Stimulated activated CD4-positive, alpha-beta T cell treated with anti-CD3 and anti-CD28 coated beads, Interleukin-12 subunit alpha, Interleukin-12 subunit beta, amount 100 ng/mL, for 48 hours (primary cell): ENCODE measurements at places on chromosomes 2 and 18.
A peak's percentile ranks its signal among the peaks of the same experiment; 100 is the strongest.

DNA sequence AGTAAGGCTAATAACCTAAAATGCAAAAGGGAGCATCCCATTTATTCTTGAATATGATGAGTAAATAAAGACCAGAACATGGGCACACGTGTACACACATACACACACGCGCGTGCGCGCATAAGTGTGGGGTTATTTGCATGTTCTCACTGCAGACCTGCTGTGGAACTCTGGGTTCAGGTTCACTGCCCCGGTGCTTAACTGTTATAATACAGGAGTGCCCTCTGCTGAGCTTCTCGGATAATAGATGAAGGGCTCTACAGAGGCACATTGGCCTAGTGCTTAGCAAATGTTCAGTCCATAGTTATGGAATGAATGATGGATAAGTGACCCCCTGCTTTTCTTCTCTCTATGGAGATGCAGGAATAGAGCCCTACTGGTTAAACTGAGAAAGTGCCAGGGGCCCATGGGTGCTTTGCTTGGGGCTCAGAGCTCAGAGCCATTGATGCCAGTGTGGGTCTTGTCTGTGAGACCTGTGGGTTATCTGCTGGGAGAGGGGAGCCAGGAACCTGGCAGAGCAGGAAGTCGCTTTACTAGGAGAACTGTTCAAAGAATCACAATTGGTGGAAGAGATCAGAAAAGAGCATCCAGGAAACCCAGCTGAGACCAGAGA, 3.6 kb upstream of the ARL4C start:
- DNase-seq: peak; percentile 57

DNA sequence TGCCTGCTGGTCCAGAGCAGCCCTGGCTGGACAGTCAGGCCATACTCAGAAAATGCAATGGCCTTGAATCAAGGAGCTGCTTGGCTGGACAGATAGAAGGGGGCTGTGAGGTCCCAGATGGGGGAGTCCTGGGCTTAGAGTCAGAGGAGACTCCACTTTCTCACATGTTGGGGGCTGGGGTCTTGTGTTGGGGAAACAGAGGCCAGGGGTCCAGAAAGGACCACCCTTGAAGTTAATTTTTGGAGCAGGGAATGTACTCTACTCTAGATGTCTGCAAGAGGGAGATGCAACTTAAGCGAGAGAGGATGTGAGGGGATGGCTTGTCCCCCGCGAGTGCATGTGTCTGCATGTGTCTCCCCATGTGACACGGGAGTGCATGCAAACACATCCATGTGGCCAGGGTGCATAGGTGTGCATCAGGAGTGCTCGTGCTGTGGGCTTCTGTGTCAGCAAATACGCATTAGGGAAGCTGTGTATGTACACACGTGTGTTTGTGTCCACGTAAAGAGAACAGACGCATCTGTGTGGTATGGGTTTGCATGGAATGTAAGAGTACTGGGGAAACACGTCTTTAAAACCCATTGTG, 303.2 kb downstream of the MYCN start:
- DNase-seq: no peak

GRCh38 chr2:8306530-8307351, 375.1 kb upstream of the ID2 start:
- DNase-seq: no peak

DNA sequence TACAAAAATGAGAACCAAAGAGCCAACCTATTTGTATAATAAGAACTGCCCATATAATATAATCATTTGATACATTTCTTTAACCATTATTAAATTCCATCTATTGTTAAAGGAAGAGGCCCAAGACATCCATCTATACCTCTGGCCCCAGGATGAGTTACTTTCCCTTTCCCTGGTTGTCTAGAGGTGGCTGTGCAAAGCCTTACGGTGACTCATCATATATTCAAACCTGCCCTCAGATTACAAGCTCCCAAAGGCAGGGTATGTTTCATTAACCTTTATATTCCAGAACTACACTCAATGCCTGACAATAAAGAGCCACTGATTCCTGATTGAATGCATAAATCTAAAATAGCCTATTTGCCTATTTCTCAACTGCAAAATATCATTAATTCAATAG, 105.8 kb upstream of the PID1 start:
- no peak for DNase-seq

GRCh38 chr2:235806986-235807750, 313.3 kb downstream of the AGAP1 start:
- no peak for DNase-seq

DNA sequence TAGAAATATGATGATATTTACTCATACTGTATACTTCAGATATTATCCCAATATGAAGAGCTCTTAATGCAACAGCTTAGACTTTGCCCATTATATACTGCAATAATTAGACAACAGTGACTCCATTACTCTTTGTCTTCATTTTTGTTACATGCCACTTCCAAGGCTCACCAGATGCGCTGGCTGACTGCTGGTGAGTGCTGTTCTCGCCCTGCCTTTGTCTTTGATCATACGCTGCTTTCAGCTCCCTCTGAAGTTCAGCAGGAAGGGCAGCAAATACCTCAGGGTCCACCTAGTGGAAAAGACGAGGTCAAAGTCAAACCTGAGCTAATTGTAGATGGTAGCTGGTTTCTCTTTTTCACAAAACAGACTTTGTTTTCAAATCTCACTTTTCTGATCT, 66.3 kb downstream of the EIF5B start:
- no peak for DNase-seq

GRCh38 chr2:64784168-64785061, 130.7 kb upstream of the SERTAD2 start:
- no peak for DNase-seq

- no peak for DNase-seq
Observed at GRCh38 chr18:47831351-47831750, 99.1 kb downstream of the SMAD2 start.

GRCh38 chr18:67135981-67136380, 380.5 kb downstream of the DSEL start:
- DNase-seq: no peak
